ENCODE measurements at places on chromosomes 7 and 10. TPM values are rescaled to one million over a fixed set of nuclear protein-coding genes. Genes with fewer than 3 reads are reported as not detected.

- no peak overlapping the region for H3K27ac ChIP-seq
- H3K27me3 ChIP-seq = no peaks in the 10 kb centered on the region
- H3K4me3 ChIP-seq = no peak overlapping the region
- no peaks in the 10 kb centered on the region for H3K36me3 ChIP-seq
- no peak for DNase-seq
Observed at GRCh38 chr10:97883092-97883485, 33.4 kb downstream of the GOLGA7B start.

DNA sequence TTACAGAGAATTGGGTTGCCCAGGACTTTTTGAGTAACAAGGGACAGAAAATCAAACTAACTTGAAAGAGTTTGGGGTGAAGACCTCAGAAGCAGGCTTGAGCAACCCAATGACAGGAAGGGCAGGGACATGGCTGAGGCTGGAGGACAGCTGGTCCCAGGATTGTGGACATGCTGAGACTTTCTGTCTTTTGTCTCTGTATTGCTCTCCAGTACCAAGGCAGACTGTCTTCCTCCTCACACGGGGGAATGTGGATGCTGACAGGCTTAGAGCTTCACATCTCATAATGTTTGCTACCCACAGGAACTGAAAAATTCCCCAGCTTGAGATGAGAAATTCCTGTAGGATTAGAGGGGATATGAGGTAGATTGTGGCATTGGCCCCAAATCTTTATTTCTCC is 229.6 kb downstream of the PHF14 start:
- H3K36me3 ChIP-seq = no peaks in the 10 kb centered on the region
- no peak for DNase-seq
- no peak overlapping the region for H3K27ac ChIP-seq
- H3K4me3 ChIP-seq = no peak overlapping the region

The SUPV3L1 gene
- 104 TPM for total RNA-seq

The TAS2R60 gene
- not detected for total RNA-seq

Data from natural killer cell (primary cell).